Stimulated activated CD8-positive, alpha-beta memory T cell treated with anti-CD3 and anti-CD28 coated beads, Interleukin-7, amount 100 ng/mL, for 1 hour (primary cell): ENCODE measurements at places on chromosomes 1 and 21.

GRCh38 chr21:43721206-43721605 lies 2.3 kb downstream of the PDXK start:
- DNase-seq = no peak

DNA sequence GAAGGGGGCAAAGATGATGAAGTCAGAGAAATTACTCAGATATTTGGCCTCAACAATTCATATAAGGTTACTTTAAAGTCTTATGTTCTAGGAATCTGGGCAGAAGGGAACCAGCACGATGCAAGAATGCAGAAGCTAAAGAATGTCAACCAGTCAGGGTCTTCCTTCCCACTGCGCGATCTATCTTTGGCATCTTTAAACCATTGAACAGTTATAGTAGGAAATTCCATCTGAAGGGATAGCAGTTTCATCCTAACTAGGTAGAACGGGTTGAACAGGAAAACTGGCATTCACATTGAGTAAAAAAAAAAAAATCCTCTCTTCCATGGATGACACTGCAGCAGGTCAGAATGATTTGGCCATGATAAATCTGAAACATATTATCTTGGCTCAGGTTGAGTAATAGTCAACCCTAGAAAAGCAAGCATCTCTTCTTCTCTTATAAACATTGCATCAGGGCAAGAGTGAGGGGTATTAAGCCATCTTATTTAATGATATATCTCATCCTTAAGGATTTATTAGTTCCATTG lies 6.3 kb downstream of the CRCT1 start:
- DNase-seq = no peak

DNA sequence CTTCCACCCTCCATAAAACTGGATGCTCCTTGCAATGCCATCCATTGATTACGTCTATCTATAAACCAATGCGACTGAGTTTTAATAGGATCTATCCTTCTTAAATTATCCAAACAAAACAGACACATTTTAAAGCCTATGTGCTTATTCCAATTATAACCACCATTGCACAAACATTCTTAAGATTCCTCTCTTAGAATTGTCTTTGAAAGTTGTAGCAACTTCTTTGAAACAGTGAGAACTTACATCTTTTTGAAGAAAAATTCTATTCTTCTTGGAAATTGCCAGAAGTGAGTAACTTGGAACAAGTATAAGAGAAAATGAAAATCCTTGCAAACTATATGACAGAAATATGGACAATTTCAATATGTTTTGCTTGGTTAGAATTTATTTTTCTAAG lies at the start of gene KRTAP26-1:
TSS of gene KRTAP26-1 (minus strand) at position 101 of the 400 bp plus-strand sequence. CDS start 280 bp downstream, outside the sequence.
- no peak for DNase-seq

- DNase-seq = no peak
Observed at GRCh38 chr1:17883136-17883535, 128.0 kb downstream of the ACTL8 start.

DNA sequence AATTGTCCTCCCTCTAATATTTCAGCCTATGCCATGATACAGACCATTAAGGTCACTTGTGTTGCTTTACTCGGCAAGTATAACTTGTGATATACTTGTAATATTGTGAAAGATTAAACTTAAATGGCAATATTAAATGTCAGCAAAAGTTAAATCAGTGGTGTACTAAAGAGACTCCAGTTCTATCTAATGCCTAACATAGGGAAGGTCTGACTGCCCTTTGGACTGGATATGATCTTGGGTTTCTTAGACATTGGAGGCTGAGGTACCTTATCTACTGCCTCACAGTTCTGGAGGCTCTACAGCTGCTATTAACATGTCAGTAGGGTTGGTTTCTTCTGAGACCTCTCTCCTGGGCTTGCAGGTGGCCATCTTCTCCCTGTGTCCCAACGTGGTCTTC lies 89.9 kb downstream of the MT1HL1 start:
- no peak for DNase-seq

DNA sequence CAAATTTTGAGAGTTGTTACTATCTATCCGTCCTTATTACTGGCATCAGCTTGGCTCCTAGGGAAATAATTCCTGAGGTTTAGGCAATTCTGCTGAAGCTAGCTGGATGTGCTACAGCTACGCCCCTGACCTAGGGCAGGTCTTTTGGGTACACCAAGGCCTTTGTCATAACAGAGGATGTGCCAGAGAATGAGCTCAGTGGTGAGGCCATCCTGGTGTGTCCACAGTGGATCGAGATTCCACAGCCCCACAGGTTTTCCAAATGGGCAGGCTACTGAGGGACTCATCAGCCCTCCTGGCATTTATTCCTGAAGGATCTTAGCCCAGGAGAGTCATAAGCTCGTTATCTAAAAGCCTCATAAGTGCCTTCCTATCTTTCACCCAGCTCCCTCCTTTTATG lies 475.2 kb upstream of the USP24 start:
- DNase-seq = no peak

- no peak for DNase-seq
Observed at GRCh38 chr1:228695015-228695955, 40.0 kb upstream of the RHOU start.

DNA sequence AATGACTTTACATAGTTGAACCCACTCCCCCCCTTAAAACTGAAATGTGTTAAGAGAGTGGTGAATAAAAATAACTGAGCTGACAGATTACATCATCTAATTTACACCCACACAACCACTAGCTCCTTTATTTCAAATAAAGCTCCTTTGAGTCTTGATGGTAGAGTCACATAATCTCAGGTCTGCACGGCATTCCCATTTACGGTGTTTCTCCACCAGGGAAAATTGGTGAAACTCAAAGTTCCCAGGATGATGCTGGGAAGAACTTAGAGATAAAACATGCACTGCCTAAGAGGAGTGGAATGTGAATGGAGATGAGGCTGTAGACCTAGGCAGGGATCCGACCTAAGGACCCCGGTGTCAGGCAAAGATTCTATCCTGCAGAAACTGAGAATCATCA lies 727.8 kb upstream of the ADAMTS5 start:
- DNase-seq = no peak

DNA sequence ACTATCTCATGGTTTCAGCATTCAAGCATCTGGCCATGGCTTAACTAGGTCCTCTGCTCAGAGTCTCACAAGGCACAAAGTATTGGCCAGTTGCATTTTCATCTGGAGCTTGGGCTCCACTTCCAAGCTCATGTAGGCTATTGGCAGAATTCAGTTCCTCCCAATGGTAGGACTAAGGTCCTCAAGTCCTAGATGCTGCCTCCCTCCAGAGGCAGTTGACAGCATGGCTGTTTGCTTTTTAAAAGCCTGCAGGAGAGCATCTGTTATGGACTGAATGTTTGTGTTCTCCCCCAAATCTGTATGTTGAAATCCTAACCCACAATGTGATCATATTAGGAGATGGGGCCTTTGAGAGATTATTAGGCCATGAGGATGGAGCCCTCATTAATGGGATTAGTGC lies 38.0 kb upstream of the HLX start:
- no peak for DNase-seq

DNA sequence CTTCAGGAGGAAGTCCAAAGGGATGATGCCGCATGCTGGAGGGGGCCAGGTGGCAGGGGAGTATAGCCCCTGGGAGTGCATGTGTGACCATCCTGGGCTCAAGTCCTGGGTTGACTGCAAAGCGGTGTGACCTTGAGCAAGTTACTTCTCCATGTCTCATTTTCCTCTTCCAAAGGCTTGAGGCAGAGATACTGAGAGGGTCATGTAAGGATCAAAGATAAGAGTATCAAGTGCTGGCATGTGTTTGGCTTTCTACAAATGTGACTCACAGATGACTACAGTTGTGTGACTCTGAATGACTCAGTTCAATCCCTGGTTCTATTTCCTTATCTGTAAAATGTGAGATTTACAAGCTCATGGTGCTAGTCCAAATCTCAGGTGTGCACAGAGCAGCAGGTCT lies 26.1 kb downstream of the PROK1 start:
- DNase-seq = no peak

- DNase-seq = no peak
Observed at GRCh38 chr1:1141244-1141910, 25.5 kb upstream of the C1orf159 start.

DNA sequence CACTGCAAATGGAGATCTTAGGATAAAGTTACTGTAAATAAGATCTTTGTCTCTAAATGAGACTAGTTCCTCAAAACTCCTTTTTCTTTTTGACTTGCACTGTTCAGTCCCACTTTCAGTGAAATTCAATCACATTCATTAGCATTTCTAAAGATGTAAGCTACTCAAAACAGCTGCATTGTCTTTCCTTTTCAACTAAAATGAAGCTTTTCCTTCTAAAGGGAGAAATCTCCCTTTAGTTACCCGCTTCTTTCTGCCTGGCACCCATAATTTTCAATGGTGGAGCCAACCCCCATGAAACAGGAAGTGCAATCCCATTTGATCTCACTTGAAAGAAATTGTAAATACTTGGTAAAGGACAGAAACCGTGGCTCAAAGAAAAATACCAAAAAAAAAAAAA lies 387.4 kb upstream of the PKN2 start:
- DNase-seq = no peak

GRCh38 chr1:84358695-84359094 lies 39.6 kb upstream of the DNASE2B start:
- DNase-seq = no peak

- no peak for DNase-seq
Observed at GRCh38 chr1:50048791-50049190, 25.0 kb upstream of the AGBL4 start.

DNA sequence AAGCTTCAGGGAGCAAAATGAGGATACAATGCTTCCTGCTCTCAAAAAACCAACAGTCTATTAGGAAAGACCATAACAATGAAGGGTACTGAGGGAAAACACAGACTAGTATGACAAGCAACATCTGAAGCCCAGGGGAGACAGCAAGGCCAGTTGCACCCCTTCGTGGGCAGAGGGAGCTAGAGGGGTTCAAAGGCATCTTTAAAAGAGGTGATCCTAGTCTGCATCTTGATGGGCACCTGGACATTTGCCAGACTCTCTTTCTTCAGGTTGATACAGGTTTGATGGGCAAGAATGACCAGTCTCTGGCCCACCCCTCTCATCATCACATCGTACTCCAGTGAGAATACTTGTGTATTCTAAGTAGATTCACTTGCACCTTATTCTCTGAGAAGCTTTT lies 177.7 kb downstream of the VAV3 start:
- no peak for DNase-seq

DNA sequence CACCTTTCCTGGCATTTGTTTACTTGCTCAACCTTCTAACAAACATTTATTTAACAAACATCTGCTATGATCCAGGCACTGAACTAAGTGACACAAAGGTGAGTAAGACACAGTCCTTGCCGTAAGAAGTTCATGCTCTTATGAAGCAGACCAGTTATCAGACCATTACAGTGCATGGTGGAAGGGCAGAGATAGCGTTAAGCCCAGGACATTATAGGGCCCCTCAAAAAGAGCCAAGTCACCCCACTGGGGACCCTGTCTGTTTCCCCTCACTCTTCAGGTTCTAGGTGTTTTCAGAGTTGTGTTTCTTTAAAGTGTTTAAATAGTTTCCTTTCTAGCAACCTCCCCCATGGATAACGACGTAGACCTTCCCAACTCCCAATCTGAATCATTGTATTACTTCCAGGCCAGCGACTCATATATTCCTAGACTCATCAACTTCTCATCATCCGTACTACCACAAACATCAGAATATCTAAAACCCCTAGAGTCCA lies 39.3 kb downstream of the TCP10L start:
- no peak for DNase-seq

- peak; percentile 16 for DNase-seq
Observed at GRCh38 chr1:10693497-10694273, 102.8 kb downstream of the CASZ1 start.

DNA sequence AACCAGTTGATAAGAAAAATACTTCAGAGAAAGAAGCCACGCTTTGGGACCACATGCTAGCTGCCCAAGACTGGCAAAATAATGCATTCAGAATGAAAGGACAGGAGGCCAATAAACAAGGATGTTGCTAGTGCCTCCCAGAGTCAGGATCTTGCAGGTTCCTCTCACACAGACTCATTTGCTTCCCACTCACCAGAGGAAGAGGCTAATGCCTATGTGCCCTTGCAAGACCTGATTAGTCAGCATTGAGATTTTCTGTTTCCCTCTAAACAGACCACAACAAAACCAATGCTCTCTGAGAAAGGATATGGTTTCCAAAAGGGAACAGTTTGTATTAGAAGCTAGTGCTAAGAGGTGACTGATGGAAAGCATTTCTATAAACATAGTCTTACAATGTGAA lies 85.7 kb downstream of the NRDC start:
- DNase-seq = no peak

- no peak for DNase-seq
Observed at GRCh38 chr1:202279806-202280205, 61.9 kb downstream of the UBE2T start.

- DNase-seq = no peak
Observed at GRCh38 chr1:26418865-26419349, 8.3 kb downstream of the LIN28A start.

GRCh38 chr1:247528812-247529474 lies 7.3 kb downstream of the OR2C3 start:
- DNase-seq = no peak

DNA sequence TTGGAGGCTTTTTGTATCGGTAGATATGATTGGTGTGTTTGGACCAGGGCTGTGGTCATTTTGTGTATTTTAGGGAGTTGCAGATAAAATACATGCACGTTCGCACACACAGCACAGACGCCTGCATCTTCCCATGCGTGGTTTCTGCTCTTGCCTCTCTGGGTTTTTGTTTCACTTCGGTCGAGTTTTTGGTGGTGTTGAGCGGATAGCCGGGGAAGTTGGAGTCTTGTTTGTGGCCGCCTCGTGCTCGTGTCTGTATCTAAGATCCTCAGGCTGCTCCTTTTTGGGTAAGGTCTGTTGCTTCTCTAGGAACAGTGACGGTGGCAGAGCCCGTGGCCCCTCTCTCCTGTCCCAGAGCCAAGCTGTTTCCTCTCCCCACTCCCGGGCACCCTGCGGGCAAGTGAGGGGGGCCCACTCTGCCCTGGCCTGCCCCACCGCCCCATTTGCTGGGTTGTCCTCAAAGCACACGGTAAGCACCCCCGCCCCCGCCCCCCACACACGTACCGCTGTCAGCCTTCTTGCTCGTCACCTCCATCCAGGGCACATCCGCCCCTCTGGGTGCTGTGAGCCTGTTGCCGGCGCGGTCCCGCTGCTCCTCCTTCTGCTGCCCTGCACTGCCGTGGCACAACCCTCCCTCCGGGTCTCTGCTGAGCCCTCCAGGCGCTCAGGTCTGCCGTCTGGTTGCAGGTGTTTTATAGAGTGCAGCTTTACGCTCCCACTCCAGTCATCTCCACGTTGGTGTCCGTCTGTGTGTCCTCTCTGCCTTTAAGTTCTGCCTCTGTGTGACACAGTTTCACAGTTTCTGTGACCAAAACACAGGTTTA lies 51.9 kb downstream of the AGPAT3 start:
- peak; percentile 37 for DNase-seq

DNA sequence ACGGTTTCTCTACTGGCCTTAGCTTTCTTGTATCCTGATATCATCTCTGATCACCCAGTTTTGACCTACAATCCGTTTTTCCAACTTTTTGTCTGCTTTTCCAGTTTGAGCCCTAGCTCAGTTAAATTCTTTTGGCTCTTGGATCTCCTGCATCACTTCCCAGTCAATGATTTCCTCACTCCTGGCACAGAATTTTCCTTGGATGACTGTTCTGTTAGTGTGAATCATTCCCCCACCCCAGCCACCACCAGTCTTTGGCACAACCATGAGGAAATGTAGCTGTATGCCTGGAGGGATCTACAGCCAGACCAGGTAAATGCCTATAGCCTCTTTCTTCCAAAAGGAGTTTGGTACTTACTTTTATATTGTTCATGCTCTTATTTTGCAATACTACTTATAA lies 187.2 kb upstream of the PTGFR start:
- no peak for DNase-seq

- DNase-seq = no peak
Observed at GRCh38 chr1:225651872-225652728, 823 bp downstream of the ENAH start.
